ENCODE measurements at places on chromosomes 4 and X.
A peak's percentile ranks its signal among the peaks of the same experiment; 100 is the strongest.

DNA sequence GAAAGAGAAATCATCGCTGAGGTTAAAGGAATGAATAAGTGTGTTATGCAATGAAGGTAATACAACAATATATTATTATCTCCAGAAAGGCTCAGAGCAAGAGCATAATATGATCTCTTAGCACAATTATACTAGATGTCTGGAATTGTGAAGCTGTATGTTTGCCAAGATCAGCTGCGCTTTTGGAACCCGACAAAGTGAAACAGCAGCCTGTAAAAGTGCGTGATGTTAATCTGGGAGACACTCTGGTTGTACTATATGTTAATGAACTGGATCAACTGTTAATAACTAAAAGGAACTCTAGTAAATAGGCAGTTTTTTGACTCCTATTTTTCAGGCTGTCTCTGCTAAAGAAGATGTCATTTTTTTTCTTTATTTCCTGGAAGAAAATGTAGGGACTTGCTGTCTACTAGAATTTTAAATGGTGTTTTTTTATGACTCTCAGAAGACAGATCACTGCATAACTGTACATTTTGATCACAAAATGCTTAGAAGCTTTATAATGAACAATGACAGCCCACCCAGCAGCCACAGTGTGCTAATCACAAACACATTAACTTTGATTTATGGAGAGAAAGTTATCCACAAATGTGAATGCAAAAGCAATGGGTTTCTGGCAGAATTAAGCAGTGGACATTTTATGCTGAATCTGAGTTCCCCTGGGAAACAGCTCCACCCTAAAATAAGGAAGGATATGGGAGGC lies 50.2 kb downstream of the UGT2B28 start:
- no peak for DNase-seq

- DNase-seq = no peak
Observed at GRCh38 chr4:75030649-75031235, 97.8 kb downstream of the PARM1 start.

- peak; percentile 1 for DNase-seq
Observed at GRCh38 chrX:130575831-130576389, 174.1 kb downstream of the RBMX2 start.

- peak; percentile 6 for DNase-seq
Observed at GRCh38 chr4:32789026-32789608, 2068.9 kb downstream of the PCDH7 start.

DNA sequence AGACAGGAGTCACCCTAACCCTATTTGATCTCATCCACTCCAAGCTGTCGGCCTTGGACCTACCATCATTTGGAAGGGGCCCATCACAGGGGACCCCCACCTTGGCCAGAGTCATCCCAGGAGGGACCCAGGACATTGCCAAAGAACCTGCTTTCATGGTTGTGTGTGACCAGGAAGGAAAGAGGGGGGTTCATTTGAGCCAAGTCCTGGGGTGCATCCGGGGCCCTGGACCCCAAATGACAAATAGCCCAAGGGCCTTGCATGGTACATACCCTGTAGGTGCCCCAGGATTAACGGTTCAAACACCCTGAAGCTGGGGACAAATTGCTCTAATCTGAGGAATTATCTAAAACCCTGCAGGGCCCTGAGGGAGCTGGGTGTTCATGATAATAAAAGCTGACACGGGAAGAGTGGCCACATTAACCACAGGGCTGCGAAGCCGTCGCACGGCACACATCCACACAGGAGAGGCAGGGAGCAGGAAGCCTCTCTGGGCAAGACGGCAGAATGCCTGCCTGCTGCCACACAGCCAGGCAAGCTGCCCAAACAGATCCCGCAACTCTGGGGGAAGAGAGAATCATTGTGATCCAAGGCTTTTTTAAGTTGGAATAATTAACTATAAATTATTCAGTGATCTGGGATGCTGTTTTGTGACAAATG lies 28.2 kb upstream of the PPP2R2C start:
- DNase-seq = no peak

GRCh38 chr4:150045410-150045809 lies 32.8 kb upstream of the DCLK2 start:
- no peak for DNase-seq

- no peak for DNase-seq
Observed at GRCh38 chr4:119026662-119027444, 108.8 kb upstream of the MYOZ2 start.

GRCh38 chr4:105840426-105841174 lies 54.7 kb upstream of the NPNT start:
- DNase-seq = no peak

- no peak for DNase-seq
Observed at GRCh38 chrX:9117851-9118250, 83.9 kb upstream of the FAM9B start.

- DNase-seq = no peak
Observed at GRCh38 chr4:94590493-94590892, 138.8 kb downstream of the PDLIM5 start.

- no peak for DNase-seq
Observed at GRCh38 chrX:21610168-21610567, 48.0 kb downstream of the KLHL34 start.

GRCh38 chrX:135347381-135348016 lies 38.2 kb downstream of the ETDC start:
- no peak for DNase-seq
